Skin of body (tissue), 3 donors: ENCODE measurements at places on chromosomes 3 and 15. TPM values are rescaled to one million over a fixed set of nuclear protein-coding genes. Genes with fewer than 3 reads are reported as not detected.

GRCh38 chr15:72492733-72493132 is 18.6 kb downstream of the ARIH1 start:
- DNase-seq, result no peak

GRCh38 chr3:52232279-52233107 is 6.5 kb downstream of the TWF2 start:
- DNase-seq, result no peak

DNA sequence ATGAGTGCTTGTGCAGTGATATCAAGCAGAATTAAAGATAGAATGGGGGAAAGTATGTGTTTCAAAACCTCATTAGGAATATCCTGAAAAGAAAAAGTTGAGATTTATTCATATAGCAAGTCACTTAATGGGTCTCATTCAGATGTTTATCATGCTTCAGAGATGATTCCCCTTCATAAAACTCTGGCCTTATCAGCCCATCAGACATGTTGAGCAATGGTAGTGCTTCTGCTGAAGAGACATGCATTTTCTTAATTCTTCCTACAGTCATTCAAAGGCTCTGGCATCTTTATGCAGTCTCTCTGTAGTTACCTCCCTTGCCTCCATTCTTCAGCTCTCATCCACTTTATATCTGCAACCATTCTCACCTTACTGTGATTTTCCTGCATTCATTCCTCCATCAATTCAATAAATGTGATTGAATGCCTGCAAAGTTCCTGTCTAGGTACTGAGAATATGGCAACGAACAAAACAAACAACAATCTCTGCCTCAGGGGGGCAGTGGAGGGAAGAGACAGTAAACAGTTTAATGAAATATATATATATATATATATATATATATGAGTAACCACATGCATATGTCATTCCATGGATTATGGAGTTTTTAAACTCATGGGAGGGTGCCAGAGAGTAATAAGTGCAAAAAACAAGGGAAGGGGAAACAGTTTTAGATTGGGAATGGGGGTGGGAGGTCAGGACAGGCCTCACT is 138.5 kb downstream of the NECTIN3 start:
- no peak for DNase-seq

Gene LEKR1
- total RNA-seq, result 0.69 TPM

GRCh38 chr15:71627604-71628003 is 182.8 kb upstream of the NR2E3 start:
- no peak for DNase-seq

DNA sequence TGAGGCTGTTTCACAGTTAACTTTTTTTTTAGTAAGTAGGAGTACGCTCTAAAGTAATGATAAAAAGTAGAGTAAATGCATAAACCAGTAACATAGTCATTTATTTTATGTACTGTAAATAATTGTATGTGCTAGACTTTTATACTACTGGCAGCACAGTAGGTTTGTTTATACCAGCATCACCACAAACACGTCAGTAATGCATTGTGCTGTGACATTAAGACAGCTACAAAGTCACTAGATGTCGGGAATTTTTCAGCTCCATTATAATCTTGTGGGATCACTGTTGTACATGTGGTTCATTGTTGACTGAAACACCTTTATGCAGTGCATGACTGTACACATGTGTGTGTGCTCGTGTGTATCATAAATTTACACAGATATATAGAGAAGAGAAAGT is 618.0 kb upstream of the ADAMTS9 start:
- no peak for DNase-seq

Gene DAZL
- total RNA-seq, result not detected

- no peak for DNase-seq
These were observed 148.3 kb downstream of the DNAJB8 start for GRCh38 chr3:128318275-128318941.
